Endothelial cell of umbilical vein (primary cell): ENCODE measurements at places on chromosomes 2 and 18. TPM values are rescaled to one million over a fixed set of nuclear protein-coding genes. Genes with fewer than 3 reads are reported as not detected.

GBX2 gene
- 3.6 TPM in 2 replicates for total RNA-seq

CLIP4 gene
- total RNA-seq, result 21.7 and 24.0 TPM in 2 replicates

KIF1A gene
- 0.64 TPM in 1 of 2 replicates, not detected in the other for total RNA-seq

SLC4A3 gene
- total RNA-seq, result 0.21 and 0.35 TPM in 2 replicates

ABCG8 gene
- not detected in 2 replicates for total RNA-seq

ASB18 gene
- not detected in 2 replicates for total RNA-seq

CLEC4F gene
- not detected in 2 replicates for total RNA-seq

SPC25 gene
- total RNA-seq, result 20.5 and 24.2 TPM in 2 replicates

TMEM169 gene
- total RNA-seq, result 0.20 TPM in 1 of 2 replicates, not detected in the other

C2orf81 gene
- 0.51 and 0.71 TPM in 2 replicates for total RNA-seq

RTP5 gene
- not detected in 2 replicates for total RNA-seq

CNNM4 gene
- 5.3 TPM in 2 replicates for total RNA-seq

PRR30 gene
- total RNA-seq, result not detected in 2 replicates

ITPRIPL1 gene
- total RNA-seq, result 4.6 and 5.8 TPM in 2 replicates

KCNG2 gene
- not detected in 2 replicates for total RNA-seq

SULT1C2 gene
- total RNA-seq, result not detected in 2 replicates

LHCGR gene
- total RNA-seq, result not detected in 2 replicates

TMEM178A gene
- total RNA-seq, result 0.90 and 2.8 TPM in 2 replicates

ZC3H15 gene
- total RNA-seq, result 64.5 and 65.1 TPM in 2 replicates

TGFA gene
- total RNA-seq, result 0.12 and 0.22 TPM in 2 replicates

ORMDL1 gene
- total RNA-seq, result 58.0 and 63.3 TPM in 2 replicates

SPAST gene
- 23.0 and 24.9 TPM in 2 replicates for total RNA-seq

WNT10A gene
- not detected in 2 replicates for total RNA-seq

PPM1G gene
- total RNA-seq, result 131 and 135 TPM in 2 replicates

EMILIN2 gene
- total RNA-seq, result 11.3 and 13.4 TPM in 2 replicates

SCN2A gene
- total RNA-seq, result not detected in 2 replicates

HOXD13 gene
- total RNA-seq, result not detected in 2 replicates

DES gene
- total RNA-seq, result not detected in 2 replicates

FAM124B gene
- total RNA-seq, result 81.4 and 82.0 TPM in 2 replicates

CAVIN2 gene
- 171 and 202 TPM in 2 replicates for total RNA-seq

CYTIP gene
- total RNA-seq, result not detected in 2 replicates

WDR33 gene
- total RNA-seq, result 52.5 and 54.7 TPM in 2 replicates

LOXL3 gene
- 0.95 and 0.97 TPM in 2 replicates for total RNA-seq

CIB4 gene
- total RNA-seq, result not detected in 2 replicates

RAPGEF4 gene
- 8.8 and 9.2 TPM in 2 replicates for total RNA-seq

CCL20 gene
- total RNA-seq, result 0.53 TPM in 1 of 2 replicates, not detected in the other

UBR3 gene
- total RNA-seq, result 27.5 and 27.7 TPM in 2 replicates

SNTG2 gene
- total RNA-seq, result not detected in 2 replicates

RAB3GAP1 gene
- total RNA-seq, result 37.2 and 39.5 TPM in 2 replicates

CTAGE1 gene
- not detected in 2 replicates for total RNA-seq
